ENCODE measurements at places on chromosomes 13 and 19.

DNA sequence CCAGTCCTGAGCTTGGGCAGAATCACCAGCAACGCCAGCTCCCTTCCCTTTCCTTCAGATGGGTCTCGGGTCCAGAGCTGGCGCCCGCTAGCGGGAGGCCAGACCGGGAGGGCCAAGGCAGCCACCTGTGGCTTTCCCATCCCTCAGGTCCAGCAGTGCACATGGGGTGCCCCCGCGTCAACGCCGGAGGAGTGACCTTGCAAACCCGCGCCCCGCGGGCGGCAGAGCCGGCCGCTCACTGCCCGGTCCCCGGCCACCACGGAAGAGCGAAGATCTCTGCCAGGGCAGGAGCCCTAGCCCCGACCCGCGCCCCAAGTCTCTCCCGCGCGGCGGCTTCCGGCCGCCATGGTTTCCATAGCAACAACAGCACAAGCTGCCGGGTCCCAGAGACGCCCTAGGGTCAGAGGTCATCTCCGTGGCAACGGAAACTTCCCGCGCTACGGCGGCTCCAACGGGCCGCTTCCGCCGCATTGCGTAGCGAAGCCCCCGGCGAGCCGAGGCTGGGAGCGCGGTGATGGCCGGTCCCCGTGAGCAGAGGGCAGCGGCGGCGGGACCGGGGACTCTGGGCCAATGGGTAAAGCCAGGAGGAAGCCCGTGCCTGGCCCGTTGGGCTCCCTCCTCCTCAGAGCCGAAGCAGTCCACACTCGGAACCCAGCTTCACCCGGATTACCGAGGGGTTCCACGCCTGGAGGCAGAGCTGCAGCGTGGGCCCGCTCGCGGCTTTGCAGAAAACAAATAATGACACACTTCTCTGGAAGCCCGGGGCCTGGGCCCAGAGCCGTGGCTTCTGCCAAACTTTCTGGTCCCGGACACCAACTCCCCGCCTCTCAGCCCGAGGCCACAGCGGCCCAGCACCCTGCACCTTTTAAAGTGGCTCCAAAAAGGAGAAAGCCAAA, 7.4 kb downstream of the FGF14 start:
- DNase-seq, result peak; percentile 96

GRCh38 chr19:13644645-13645044, 119.7 kb upstream of the MRI1 start:
- no peak for DNase-seq

DNA sequence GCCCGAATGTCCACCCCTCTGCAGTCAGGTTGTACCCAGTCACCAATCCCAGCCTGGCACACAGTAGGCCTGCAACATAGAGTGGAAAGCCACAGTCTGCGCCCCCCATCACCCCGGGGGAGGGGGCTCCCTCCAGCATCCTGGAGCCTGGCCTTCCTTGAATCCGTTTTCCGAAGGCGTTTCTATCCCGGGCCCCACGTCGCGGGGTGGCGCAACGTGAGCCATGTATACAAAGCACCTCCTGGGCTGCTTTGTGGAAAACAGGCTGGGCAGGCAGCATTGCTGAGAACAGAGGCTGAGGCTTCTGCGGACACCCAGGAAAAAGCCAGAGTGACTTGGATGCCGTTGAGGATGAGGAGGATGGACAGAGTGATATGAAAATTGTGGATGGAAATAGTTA, 103.3 kb upstream of the USP29 start:
- DNase-seq, result no peak

DNA sequence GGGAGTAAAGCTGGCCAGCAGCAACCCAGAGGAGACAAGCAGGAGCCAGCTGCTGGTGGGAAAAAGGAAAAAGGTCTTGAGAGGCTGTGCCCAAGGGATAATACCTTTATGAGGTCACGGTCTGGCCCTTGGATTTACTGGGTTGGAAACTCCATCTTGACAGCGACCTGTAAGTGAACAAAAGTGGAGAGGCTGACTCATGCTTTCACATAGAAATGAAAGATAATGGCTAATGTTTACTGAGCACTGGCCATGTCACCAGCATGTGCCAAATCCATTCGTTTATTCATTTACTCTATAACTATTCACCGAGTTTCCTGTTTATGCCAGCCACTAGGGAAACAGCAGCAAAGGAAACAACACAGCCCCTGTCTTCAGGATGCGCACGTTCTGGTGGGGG, 4.7 kb downstream of the VRK3 start:
- DNase-seq, result no peak
